ENCODE measurements at places on chromosomes 1 and 21.
A peak's percentile ranks its signal among the peaks of the same experiment; 100 is the strongest.

GRCh38 chr1:29712284-29712651, 475.9 kb downstream of the PTPRU start:
- DNase-seq: no peak

DNA sequence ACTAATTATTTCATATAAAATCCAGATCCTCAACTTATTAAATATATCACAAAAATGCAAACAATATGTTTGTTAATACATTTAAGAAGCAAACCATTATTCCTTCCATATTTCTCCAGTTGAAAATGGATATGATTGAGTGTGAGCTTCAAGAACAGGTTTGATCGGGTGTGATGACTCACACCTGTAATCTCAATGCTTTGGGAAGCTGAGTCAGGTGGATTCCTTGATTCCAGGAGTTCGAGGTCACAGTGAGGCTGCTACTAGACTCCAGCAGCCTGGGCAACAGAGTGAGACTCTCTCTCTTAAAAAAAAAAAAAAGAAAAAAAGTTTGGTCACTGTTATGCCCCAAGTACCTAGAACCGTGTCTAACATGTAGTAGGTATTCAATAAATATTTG, 42.9 kb upstream of the RRP15 start:
- no peak for DNase-seq

- no peak for DNase-seq
Observed at GRCh38 chr1:116392717-116393404, 19.8 kb downstream of the ATP1A1 start.

GRCh38 chr1:242242983-242243382, 244.1 kb upstream of the MAP1LC3C start:
- no peak for DNase-seq

DNA sequence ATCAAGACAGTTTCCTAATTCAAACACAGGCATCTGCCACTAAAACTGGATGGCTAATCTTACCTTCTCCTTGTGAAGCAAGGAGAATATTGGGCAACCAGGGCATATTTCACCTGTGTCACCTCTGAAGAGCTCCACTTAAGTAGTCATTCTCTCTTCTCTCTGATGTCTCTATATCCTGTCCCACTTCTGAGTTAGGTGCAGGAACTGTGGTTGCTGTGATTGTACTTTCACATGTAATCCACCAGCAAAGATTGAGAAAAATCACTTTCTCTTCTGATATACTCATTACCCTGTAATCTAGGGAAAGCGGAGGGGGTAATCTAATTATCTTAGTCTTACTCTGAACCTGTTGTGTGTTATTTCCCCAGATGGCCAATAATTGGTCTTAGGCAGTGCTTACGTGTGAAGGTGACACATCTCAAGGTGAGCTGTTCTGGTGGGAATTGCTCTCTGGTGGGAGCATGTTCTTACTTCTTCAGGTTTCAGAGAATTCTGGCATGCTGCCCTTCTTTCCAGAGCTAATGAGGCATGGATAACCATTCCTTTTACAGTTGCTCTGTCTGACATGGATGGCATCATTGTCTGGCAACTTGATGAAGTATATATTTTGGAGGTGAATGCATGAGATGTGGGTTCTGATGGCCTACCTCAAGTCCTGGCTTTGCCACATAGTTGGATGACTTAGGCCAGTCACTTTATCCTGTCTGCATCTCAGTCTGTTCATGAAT, 12.0 kb downstream of the XCL2 start:
- peak; percentile 56 for DNase-seq

GRCh38 chr21:44817914-44818639, at the start of gene SUMO3:
Gene SUMO3 (minus strand): TSS chr21:44818062. CDS start chr21:44817968, 94 bp downstream.
- DNase-seq: peak; percentile 94

DNA sequence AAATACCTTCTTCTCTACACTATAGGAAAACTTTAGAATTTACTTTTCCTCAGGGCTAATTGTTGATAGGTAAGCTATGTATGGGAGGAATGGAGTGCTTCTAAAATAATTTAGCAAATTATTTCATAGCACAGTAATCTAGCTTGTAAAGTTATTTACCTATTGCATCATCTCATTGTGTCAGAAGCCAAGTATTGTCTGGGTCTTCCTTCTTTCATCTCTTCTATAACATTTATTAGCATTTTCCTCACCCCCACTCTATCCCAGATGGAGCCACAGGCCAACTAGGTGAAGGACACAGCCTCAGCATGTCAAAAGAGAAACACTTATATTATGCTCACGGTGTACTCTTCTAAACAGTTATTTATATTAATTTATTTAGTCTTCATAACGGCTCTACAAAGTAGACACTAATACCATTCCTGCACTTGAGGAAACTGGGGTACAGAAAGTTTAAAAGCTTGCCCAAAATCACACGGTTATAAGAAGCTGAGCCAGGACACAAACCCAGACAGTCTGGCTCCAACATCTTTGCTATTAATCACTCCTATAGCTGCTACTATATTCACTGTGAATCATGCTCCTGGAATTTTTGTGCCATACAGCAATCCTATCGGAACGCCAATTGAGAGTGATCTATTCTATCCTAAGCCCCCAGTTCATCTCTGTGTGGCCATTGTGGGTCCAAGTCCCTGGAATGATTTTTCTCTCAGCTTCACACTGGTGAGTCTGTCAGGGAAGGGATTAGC, 43.1 kb downstream of the OR10J5 start:
- no peak for DNase-seq

GRCh38 chr1:24641646-24642151, 1.4 kb upstream of the SRRM1 start:
- peak; percentile 23 for DNase-seq

- DNase-seq: no peak
Observed at GRCh38 chr1:224933584-224933983, 4.1 kb downstream of the DNAH14 start.
